Tracheal epithelial cell (primary cell): ENCODE measurements at places on chromosomes 11 and 22. TPM values are rescaled to one million over a fixed set of nuclear protein-coding genes. Genes with fewer than 3 reads are reported as not detected.

The C11orf87 gene
- under 0.01 TPM in 1 of 2 replicates, not detected in the other for total RNA-seq

The C11orf97 gene
- total RNA-seq: not detected in 2 replicates

The PGA5 gene
- not detected in 2 replicates for total RNA-seq

The OR51E2 gene
- total RNA-seq: under 0.01 TPM in 1 of 2 replicates, not detected in the other

The TBX1 gene
- 10.1 and 13.4 TPM in 2 replicates for total RNA-seq

The MRGPRG gene
- not detected in 2 replicates for total RNA-seq

The MYH9 gene
- 215 and 642 TPM in 2 replicates for total RNA-seq

The IL10RA gene
- total RNA-seq: under 0.01 TPM in 1 of 2 replicates, not detected in the other

The SLC35F2 gene
- 58.8 and 67.2 TPM in 2 replicates for total RNA-seq
